ENCODE measurements at places on chromosomes 7 and 10.

DNA sequence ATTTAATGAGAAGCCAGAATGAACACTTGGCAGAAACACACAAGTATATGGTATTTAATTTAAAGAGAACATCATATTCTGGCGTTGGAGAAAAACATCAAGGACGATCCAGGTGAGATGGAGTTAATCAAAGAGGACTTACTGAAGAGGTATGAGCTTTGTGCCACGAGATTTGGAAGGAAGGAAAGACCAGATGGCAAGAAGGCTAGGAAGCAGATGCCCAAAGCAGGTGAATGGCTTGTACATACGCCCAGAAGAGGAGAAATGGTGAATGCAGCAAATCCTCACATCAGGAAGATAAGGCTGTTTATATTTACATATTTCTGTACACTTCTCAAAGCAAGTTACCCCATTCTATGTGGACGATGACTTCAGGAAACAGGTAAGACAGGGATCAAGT, 163.9 kb upstream of the PLXNA4 start:
- DNase-seq, result no peak

DNA sequence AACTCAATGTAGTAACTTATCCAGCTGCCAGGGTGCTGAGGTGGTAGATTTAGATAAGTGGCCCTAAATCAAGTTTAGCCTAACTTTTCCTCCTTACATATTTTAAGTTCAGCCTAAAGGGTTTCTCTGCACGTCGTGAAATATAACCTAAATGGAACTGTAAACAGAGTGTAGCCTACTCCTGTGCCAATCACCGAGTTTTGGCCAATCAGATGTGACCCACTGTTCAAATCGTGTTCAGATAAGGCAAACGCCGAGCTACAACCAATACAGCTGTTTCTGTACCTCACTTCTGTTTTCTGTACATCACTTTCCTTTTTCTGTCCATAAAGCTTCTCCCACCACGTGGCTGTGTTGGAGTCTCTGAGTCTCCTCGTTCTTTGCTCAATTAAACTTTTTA, 904.2 kb upstream of the POT1 start:
- no peak for DNase-seq

DNA sequence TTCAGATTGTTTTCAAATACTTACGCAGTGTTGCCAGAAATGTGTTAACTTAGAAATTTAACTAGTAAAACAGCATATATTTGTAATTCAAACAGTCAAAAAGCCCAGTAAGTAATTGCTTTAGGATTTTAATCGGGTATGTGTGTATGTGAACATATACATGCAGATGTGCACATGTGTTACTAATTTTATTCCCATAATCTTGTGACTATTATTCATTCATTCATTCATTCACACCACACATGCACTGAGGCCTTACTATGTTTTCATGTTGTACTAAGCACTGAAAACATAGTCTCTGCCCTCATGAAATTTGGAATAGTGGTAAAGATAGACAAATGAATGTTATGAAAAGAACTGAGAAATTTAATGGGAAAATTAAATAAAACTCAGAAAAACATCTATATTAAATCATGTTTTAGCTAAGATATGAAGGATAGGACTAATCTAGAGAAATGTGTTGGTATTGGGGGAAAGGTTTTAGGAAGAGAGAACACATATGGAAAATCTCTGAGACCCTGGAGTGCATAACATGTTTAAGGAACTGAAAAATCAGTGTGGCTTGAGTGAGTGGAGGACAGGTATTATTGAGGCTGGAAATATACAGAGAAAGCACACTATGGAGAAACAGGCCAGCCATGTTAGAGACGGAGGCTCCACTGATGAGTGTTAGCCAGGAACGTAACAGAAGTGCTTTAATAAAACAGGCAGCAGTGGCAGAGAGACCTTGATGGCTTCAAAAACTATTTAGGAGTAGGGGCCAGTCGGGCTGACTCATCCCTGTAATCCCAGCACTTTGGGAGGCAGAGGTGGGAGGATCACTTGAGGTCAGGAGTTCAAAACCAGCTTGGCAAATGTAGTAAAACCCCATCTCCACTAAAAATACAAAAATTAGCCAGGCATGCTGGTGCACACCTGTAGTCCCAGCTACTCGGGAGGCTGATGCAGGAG, 80.3 kb downstream of the HDAC9 start:
- no peak for DNase-seq

GRCh38 chr10:8017277-8017676, 37.2 kb upstream of the GATA3 start:
- no peak for DNase-seq

- DNase-seq, result no peak
These were observed at the start of gene NPY for GRCh38 chr7:24283897-24284698. NPY (plus strand) TSS chr7:24284190; CDS start chr7:24285241, 1,051 bp downstream.

DNA sequence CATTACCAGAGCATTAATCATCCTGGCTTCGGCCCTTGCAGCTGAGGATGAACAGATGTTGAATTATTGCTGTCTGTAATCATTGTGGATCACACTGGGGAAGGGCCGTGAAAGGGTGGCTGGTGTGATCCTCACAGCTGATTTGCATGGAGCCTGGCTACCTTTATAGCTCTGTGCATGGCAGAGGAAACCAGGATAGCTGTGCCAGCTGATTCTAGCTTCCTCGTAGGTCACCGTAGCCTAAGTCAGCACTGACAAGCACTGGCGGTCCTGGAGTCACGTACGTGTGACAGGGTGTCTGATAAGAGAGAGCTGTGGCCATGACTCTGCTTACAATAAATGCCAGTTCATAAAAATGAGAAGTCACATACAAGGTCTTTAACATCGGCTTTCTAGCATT, 76.5 kb downstream of the INSYN2A start:
- DNase-seq, result no peak

DNA sequence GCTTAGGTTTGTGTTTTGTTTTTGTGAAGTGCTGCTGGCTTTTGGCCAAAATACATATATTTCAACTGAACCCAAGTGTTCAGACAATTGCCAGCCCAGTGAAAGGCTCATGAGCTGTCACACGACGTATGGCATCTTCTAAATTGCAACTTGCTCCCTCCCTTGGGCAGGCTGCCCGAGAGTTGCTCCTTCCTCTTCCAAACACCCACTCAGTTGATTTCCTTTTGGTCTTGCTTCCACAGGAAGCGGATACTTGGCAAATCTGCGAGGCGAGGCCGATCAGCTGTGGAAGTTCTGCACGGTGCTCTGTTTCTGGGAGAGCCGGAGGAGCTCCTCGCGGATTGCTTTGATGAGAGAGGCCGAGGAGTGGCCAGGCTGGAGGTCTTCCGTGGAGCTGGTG, 39.6 kb upstream of the ATP6V0A4 start:
- no peak for DNase-seq

All from stimulated activated CD4-positive, alpha-beta T cell treated with anti-CD3 and anti-CD28 coated beads, Interleukin-1b, Interleukin-23, amount 100 ng/mL, for 1 hour (primary cell).